Heart right ventricle (tissue), 16 donors: ENCODE measurements at places on chromosomes 16 and 17. TPM values are rescaled to one million over a fixed set of nuclear protein-coding genes. Genes with fewer than 3 reads are reported as not detected.

GRCh38 chr17:81210868-81211267 is 11.9 kb downstream of the CEP131 start:
- no peak for DNase-seq

DNA sequence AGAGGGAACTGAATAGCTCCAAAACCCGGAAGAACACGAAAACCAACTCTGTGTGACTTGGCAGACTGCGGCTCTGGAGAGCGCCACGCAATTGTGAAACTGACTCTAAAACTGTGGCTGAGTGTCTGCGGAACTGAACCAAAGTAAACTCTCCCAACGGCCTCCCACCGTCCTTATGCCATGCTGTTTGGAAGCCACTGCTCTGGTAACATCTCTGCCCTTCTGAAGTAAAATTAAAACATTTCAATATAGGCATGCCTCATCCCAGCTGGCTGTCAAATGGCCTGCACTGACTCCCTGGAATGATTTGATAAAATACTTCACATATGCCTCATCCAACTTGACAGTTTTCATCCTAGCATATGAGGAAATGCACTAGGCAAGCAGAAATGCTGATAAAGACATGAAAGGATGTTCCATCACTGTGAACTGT is 70.2 kb downstream of the PARN start:
- no peak for DNase-seq

- DNase-seq = no peak
Observed at GRCh38 chr16:85789773-85790172, 9.6 kb downstream of the EMC8 start.

GCGR gene
- not detected for total RNA-seq

WNT9B gene
- total RNA-seq = 0.25 TPM

EVPL gene
- 0.05 TPM for total RNA-seq

JPH3 gene
- total RNA-seq = not detected
